ENCODE measurements at places on chromosomes 2 and 18.
A peak's percentile ranks its signal among the peaks of the same experiment; 100 is the strongest.

DNA sequence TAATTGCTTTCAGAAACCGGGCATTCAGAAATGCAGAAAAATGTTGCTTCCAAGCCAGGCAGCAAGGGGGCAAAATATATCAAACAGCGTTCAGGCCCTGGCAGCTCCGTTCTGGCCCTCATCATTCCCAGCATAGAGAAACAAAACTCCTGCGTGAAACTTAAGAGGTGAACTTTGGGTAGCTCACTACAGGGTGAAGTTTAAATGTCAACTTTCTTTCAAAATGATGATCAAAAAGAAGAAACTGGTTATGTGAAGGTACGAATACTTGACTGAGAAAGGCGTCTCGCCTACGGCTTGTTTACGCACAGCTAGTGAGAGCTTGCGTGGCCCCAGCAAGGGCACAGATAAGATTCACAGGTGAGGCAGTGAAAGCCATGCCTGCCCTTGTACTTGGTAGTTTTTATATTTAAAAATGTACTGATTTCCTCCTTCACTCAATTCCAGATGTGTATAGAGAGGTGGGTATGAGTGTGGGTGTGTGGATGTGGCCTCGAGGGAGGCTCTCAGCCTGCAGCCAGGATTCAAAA lies 127.5 kb downstream of the NFATC1 start:
- DNase-seq, result no peak

DNA sequence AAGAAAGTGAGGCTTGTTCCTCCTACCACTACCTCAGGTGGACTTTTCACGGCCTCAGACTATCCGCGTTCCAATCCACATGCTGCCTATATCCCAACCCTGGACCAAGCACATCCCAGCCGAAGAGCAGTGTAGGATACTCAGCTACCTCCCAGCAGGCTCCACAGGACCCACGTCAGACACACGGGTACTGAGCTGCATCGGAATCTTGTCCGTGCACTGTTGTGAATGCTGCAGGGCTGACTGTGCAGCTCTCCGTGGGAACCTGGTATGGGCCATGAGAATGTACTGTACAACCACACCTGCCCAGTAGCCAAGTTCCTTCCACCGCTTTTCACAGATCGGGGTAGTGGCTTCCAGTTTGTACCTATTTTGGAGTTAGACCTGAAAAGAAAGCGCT lies 22.3 kb downstream of the IL37 start:
- DNase-seq, result no peak

- no peak for DNase-seq
Observed at GRCh38 chr18:32888306-32888705, 115.5 kb upstream of the KLHL14 start.

- DNase-seq, result peak; percentile 62
Observed at GRCh38 chr2:126855606-126856005, 43.1 kb upstream of the TEX51 start.

GRCh38 chr18:51196811-51197660 lies 445 bp downstream of the MEX3C start:
- peak; percentile 33 for DNase-seq

GRCh38 chr2:39377226-39377939 lies 59.7 kb downstream of the MAP4K3 start:
- DNase-seq, result no peak

DNA sequence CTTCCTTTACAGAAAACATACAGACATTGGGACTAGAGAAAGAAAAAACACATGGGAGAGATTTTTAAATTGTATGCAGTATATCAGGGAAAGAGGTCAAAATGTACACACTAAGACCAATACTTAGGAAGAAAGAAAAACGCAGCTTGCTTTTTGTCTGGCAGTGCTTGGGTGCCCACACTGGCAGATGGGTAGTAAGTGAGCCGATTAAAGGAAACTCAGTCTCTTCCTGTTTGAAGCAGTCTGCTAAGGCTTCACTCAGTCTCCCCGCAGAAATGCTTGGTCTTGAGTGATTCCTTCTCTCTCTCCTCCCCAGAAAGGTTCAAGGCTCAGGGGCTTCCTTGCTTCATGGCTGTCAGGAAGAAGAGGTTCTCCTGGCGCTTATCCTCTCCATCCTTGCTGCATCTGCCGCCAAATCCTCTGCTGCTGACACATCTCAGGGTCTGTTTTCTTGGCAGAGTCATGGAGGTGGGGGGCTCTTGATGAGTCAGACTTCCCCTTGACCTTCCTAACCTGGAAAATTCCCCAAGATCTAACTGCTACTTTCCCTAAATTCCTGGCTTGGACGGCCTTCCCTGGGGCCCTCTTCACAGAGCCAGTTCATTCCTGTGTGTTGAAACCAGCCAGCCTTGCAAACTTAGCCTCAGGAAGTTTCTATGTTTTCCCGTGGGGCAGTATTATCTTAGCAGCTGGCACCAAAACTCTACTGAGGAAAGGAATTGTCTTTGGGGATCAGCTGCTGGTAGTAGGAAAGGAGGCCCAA lies 10.5 kb upstream of the TMSB10 start:
- DNase-seq, result no peak

- DNase-seq, result no peak
Observed at GRCh38 chr2:20467789-20468548, 21.1 kb downstream of the RHOB start.

- DNase-seq, result no peak
Observed at GRCh38 chr2:231655488-231655887, 52.8 kb upstream of the PTMA start.

Measured in putamen (tissue), 1 donor.